ENCODE measurements at places on chromosomes 16 and 17.

GRCh38 chr16:84339311-84339710 lies 29.0 kb upstream of the ATP2C2 start:
- no peak for DNase-seq

- no peak for DNase-seq
Measured at GRCh38 chr17:1473170-1473569, 17.1 kb upstream of the CRK start.

GRCh38 chr16:15894571-15895374 lies 6.4 kb upstream of the CEP20 start:
- DNase-seq, result no peak

GRCh38 chr17:45326626-45327025 lies 9.8 kb upstream of the MAP3K14 start:
- DNase-seq, result no peak

DNA sequence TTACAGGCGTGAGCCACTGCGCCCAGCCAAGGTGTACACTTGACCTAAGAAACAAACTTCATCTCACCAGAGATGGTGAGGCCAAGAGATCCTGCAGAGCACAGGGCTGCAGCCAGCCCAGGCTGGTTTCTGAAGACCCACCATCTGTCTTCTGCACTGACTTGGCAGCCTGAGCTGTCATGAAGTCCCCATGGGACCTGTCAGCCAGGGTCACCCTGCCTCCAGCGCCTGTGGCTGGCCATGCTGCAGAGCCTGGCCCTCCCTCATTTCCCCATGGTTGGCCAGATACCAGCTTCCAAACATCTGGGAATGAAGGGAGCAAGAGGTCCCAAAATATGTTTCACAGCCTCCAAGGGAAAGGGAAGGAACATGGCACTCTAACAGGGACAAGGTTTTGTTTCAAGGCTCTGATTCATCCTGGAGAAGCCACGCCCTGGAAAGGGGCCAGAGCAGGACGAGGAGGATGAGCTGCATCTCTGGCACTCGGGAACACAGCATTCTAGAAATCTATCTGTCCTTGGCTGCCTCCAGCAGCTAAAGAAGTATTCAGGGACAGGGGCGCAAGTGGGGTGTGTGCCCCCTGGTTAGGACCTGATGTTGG lies 45.3 kb downstream of the DDX19A start:
- DNase-seq, result no peak

DNA sequence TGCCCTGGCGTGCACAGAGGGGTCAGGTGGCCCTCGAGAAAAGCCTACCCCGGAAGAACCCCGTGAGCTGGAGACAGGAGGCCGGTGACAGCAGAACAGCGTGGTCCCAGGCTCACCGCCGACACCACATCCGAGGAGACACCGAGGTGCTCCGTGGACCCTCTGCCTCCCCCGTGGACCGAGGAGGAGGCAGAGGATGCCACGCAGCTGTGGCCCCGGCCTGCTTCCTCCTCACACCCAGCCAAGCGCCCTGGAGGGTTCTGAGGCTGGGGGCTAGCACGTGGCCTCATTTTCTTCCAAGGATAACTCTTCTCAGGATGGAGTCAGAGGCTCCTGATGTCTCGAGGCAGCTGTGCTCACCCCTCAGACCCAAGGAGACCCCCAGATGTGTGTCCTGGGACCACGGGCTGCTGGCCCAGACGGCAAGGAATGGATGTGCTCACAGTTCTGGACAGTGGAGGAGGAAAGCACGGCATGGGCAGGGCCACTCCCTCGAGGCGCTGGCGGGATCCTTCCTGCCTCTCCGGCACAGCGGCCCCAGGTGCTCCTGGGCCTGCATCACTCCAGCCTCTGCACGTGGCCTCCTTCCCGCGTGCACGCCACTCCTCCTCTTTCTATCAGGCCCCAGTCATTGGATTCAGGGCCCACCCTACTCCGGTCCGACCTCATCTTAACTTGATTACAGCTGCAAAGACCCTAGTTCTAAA lies 4.4 kb upstream of the PVALEF start:
- no peak for DNase-seq

DNA sequence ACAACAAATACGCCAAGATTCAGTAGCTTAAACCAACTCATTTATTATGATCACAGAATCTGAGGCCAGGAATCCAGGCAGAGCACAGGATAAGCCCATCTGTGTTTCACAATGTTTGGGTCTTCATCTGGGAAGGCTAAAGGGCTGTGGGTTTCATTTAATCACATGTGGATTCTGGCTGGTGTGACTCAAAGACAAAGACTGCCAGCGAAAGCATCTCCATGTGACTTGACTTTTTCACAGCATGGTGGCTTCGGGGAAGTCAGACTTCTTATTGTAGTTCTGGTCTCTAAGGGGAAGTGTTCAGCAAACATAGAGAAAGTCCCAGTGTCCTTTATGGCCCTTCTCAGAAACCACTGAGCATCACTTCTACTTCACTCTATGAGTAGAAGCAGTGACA lies 1014.4 kb upstream of the GOT2 start:
- DNase-seq, result no peak

GRCh38 chr16:28837672-28838557 lies 8.2 kb downstream of the TUFM start:
- DNase-seq, result no peak

DNA sequence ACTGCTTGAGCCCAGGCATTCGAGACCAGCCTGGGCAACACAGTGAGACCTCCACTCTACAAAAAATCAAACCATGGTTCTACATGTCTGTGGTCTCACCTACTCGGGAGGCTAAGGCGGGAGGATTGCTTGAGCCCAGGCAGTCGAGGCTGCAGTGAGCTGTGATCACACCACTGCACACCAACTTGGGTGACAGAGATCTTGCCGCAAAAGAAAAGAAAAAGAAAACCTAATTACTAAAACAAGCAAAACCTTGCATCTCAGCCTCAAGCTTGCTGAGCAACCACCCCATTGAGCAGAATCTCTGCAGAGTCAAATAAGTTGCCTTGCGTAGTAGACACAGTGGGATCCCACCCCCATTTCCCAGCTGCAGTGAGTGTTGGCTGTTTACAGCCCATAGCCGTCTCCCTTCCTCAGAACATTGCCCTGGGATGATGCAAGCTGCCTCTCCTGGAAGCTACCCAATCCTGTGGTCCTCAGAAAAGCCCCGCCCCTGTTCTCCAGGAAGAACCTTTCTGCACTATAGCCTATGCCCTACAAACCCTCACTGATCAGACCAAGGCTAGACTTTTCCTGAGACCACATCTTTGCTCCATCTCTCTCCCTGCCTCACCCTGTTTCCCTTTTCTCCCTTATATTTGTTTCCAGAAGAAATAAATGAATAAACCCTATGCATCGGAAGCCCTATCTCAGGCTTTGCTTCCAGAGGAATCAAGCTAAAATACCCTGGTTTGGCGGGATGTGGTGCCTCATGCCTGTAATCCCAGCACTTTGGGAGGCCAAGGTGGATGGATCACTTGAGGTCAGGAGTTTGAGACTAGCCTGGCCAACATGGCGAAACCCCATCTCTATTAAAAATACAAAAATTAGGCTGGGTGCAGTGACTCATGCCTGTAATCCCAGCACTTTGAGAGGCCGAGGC lies 16.7 kb upstream of the ERN2 start:
- no peak for DNase-seq

DNA sequence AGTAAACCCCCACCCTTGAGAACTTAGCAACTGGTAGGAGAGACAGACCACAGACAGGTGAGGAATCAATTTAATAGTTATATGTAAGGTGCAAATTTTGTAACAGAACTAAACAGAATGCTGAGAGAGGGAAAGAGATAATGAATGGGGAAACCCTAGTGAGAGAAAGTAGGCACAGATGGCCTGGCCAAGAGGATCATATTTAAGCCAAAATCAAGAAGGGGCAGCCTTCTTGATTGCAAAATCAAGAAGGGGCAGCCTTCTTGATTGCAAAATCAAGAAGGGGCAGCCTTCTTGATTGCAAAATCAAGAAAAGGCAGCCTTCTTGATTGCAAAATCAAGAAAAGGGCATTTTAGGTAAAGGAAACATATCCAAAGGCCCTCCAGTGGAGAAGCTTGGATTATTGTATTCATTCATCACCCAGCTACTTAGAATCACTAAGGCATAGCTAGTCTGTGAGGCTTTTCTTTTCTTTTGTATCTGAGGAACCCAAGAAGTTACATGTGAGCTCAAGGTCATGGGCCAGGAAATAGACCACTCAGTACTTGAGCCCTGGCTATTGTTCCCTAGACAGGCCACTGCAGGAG lies 190.6 kb downstream of the CYLD start:
- no peak for DNase-seq

DNA sequence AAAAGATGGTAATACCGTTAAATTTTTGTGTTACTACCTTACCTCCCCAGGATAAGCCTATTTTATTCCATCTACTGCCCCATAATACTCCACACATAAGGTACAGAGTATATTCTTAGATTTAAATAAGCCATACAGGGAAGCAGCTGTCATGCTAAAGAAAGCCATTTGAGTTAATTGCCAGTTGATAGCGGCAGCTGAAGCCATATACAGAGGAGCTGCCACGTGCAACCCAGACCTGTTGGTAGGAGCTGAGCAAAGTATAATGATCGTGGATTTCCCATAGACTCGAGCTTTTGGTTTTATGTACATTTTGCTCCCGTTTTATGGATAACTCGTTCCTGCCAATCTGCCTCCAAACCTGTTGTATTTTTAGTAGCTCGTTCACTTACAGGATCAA lies 12.0 kb downstream of the CPSF4L start:
- DNase-seq, result no peak

DNA sequence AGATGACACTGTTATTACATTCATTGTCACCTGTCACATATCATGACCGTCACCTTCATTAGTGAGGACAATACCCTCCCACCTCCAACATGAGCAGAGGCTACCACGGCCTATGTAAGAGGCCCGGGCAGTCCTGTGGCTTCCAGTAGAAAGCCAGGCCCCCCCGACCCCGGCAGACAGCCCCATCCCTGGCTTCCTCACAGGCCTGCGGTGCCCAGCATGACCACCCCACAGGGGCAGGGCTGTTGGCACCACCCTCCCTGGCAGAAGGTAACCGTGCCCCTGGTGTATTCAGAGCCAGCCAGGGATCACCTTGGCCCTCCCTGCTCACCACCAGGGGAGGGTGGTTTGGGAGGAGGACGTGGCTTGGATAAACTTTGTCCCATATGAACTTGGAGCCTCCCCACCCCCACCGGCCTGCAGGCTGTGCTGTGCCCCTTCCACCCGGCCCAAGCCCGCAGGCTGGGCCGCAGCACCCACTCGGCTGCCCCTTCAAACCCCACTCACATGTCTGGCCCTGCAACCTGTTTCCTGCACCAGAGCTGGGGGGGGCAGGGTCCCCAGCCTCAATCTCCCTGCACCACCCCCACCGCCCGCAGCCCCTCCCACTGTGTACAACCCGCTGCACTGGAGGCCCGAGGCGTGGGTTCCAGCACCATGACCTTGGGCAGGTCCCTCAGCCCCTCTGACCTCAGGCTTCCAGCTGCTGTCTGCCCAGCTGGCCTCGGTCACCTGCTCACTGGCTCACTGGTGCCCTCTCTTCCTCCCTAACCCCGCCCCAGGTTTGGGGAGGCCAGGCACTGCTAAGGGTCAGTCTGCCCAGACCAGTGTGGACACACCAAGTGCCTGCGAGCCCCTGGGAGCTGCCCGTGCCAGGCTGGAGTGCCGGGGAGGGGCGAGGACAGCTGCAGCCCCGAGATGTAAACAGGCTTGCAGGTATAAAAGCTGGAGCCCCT lies 12.4 kb upstream of the AATK start:
- DNase-seq, result no peak

DNA sequence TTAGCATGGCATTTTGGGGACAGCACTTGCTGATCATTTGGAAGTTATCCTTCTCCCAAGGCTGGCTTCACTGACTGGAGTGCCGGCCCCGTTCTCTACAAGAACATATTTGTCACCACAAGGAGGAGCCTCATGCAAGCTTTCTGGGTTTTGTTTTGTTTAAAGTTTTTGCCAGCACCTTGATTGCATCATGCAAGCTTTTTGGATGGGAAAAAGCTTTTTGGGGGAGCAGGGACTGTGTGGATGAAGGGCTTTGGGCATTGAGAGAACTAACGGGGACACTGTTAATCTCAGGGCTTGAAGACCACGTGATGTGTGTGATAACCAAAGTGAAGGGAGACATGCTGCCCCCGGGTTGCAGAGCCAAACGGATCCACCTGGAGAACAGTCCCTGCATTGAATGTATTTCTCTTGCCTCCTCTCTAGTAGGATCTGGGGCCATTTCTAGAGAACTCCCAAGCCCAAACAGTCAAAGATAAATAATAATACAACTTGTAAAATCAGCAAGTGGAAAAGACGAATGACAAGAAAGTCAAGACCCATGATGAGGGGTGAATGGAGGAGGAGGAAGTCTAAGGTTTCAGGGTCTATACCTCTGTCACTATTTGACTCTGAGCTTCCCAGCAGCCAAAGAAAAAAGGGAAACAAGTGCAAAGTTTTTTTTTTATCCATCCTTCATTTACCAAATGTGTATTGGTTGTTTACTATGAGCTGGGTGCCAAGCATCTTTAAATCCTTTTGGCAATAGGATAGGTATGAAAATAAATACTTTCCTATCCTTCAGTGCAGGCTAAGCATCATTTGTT lies 17.2 kb downstream of the TMEM114 start:
- DNase-seq, result no peak

- DNase-seq, result no peak
Measured at GRCh38 chr17:38325221-38325851, 18.4 kb downstream of the GPR179 start.

GRCh38 chr17:4049546-4049945 lies 85.3 kb upstream of the ATP2A3 start:
- no peak for DNase-seq

- DNase-seq, result no peak
Measured at GRCh38 chr17:6927290-6928126, 68.3 kb upstream of the ALOX12 start.

DNA sequence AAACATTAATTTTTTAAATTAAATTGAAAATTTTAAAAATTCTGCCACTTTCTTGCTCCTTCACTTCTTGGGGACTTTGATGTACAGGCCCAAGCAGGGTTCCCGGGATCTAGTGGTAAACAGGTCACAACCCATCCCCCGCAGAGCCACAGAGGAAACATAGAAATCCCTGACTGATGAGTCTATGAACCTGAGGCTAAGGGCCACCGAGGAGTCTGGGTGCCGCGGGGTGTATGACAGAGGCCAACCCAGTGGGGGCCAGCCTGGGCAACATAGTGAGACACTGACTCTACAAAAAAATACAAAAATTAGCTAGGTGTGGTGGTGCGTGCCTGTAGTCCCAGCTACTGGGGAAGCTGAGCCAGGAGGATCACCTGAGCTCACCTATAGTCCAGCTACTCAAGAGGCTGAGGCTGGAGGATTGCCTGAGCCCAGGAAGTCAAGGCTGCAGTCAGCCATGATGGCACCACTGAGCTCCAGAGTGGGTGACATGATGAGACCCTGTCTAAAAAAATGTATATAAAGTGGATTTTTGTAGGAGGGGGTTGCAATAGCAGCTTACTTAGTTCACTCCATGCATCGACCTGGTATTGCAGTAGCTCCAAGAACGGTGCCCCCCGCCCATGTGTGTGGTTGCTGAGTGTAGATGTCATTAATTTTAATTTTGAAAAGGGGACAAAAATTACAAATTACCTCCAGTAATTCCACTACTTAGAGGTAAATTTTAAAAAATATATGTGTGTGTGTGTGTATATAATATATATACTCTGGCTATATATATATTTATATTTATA lies 9.2 kb upstream of the FLYWCH1 start:
- DNase-seq, result no peak

All from stimulated activated CD4-positive, alpha-beta T cell treated with anti-CD3 and anti-CD28 coated beads, Interleukin-2, amount 100 ng/mL, for 48 hours (primary cell).